ENCODE measurements at places on chromosomes 7 and 10.
A peak's percentile ranks its signal among the peaks of the same experiment; 100 is the strongest.

DNA sequence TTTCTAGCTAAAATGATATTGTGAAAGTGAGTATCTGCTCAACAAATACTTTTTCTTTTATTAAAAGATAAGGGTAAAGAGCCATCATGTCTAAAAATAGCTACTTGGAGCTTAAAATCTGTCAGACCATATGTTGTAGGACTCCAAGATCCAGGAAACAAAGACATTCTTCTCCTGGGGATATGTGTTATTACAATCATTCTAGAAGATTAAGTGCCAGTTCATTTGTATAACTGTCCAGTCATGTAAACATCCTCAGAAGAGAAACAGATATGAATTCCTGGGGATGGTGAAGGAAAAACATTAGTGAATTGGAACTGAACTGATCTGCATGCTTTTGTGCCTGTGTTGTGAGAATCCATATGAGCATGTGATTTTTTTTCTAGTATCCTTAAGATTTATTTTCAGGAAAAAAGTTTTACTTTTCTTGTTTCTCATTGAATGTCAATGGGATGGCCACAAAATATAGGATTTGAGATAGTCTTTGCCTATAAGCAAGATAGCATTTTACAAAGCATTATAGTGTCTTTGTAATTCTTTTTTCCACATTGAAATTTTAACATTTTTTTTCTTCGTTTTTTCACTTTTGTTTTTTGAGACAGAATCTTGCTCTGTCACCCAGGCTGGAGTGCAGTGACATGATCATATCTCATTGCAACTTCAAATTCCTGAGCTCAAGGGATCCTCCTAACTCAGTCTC lies 14.4 kb upstream of the MTERF1 start:
- peak; percentile 23 for DNase-seq

- no peak for DNase-seq
Observed at GRCh38 chr7:137441451-137441850, 97.9 kb upstream of the PTN start.

DNA sequence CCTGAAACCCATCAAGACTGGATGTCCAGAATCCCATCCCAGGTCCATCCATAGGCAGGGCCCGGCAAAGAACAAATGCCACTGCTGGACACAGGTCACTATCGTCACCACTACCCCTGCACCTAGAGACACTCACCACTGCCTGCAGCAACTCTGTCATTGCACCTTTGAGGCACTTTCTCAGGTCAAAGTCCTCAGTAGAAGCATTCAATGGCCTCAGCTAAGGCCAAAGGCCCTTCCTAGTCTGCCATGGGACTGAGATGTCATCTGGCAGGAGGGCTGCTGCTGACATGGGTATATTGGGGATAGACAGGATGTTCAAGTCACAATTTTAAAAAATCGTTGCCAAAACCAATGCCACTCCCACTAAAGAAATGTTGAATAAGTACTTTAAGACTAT lies 58.7 kb downstream of the GPAM start:
- no peak for DNase-seq

DNA sequence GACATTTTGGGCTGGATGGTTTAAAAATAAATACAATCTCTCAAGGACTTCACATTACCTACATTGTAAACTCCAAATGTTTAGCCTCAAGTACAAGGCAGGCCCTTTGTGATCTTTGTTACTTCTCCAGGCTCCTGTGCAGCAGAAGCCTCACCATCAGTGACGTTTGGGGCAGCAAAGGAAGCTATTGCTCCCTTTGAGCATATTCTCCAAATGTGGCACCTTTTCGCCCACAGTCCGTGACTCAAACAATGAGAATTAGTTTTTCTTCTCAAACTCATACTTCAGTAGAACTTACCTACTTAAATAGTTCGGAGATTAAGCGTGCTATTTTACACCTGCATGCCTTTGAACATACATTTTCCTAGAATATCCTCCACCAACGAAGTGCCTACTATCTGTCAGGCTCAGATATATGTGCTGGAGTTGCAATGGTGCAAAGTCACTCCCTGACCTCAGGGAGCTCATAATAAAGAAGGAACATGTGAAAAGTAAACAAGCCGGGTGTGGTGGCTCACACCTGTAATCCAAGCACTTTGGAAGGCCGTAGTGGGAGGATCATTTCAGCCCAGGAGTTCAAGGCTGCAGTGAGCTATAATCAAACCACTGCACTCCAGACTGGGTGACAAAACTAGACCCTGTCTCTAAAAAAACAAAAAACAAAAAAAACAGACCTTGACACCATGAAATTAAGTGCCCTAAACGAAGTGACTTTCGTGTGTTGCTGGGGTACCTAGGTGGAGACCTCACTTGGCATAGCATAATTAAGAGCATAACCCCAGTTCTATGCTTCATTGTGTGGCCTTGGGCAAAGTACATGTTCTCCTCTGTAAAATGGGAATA lies 1.2 kb upstream of the ABCF2 start:
- no peak for DNase-seq

DNA sequence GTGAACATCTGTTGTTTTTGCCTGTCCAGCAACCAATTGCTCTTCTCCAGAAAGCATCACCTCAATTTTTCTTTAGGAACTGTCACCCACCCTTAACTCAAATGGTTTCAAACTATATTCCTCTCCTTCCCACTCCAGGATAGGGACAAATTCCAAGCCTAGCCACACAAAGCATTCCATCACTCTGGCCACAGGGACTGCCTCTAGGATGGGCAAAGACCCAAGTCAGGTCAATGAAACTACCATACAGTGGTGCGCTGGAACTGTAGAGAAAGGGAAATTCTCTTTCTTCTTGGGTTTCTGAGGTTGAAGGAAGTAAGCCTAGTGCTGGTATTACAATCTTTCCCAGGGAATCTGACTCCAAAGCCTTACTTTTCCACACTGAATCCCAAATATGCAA lies 3.6 kb downstream of the MICU1 start:
- DNase-seq, result no peak

DNA sequence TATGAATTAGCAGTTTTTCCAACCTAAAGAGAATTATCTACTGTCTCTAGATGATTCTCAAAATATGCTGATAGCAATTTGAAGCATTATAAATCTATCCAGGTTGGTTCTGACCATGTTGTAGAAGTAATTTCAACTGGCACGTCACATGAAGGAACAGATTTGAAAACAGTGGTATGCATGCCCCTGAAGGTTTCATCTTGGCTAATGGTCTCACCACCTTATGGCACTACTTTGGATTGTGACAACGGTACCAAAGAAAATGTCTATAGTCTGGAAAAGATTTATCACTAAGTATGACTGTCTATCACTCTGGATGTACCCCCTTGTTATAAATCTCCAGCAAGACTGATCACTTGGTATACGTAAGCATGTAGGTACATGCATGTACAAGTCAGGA lies 723.1 kb upstream of the GALNT17 start:
- DNase-seq, result peak; percentile 77

DNA sequence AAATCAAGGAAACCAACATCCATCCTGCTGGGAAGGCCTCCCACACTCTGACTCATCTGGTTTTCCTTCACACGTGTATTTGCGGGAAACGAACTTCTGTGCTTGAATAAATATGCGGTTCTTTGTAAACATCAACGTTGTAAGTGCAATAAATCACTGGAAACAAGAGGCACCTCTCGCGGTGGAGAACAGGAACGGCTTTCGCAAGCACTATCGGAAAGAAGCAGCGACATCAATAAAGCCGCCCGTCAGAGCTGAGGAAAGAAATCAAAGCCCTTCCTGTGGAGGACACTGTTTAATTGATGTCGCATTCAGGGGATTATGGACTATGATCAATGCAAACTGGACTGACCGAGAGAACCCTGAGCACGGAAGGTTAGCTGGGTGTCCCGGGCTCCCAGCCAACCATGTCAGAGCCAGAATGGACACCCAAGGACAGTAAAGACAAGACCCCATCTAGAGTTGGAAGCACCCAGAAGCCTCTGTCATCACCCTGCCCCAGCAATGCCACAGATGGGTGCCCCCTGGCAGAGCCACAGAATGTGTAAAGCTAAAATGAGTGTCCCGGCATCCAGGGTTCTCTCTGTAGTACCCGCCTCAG lies 37.6 kb downstream of the OAT start:
- DNase-seq, result no peak

DNA sequence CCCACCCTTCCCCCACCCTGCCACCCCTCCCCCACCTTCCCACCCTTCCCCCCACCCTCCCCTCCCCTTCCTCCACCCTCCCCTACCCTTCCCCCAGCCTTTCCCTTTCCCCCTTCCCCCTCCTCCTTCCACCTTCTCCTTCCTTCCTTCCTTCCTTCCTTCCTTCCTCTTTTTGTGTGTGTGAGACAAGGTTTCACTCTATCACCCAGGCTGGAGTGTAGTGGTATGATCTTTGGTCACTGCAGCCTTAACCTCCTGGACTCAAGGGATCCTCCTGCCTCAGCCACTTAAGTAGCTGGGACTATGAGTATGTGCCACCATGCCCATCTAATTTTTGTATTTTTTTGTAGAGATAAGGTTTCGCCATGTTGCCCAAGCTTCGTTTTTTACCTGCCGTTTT lies 35.2 kb downstream of the CYP17A1 start:
- no peak for DNase-seq

DNA sequence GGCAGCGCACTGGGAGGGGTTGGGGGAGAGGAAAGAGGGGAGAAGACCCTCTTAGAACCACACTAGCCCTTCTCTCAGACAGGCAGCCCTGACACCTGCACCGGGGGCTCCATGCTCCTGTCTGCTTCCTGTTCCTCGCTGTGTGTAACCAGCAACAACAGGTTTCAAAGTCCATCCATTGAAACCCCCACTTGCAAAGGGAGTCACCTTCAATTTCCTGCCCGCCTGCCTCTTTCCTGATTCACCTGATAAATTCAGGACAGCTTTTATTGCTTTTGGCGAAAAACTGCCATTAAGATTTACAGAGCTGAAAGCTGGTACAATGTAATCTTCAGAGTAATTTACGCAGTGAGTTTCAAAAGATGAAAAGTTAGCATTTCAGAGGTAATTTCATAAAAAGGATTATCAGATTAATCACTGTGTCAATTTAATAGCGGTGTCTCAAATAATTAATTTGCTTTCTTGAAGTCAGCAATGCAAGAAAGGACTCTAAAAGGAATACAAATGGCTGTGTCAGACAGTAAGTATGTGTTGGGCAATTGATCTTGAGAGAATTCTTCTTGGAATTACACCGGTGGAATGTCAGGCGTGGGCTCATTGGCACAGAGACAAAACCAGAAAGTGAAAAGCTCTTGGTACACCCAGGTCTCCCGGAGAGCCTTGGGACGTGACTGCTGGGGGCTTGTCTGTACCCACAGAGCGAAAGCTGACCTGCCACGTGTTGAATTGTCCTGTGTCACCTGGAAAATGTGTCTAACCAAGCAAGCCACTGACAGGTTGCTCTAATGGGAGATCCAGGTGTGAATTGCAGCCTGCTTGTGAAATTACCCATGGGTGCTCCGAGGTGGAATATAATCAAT lies 60.7 kb downstream of the TMEM209 start:
- DNase-seq, result no peak

DNA sequence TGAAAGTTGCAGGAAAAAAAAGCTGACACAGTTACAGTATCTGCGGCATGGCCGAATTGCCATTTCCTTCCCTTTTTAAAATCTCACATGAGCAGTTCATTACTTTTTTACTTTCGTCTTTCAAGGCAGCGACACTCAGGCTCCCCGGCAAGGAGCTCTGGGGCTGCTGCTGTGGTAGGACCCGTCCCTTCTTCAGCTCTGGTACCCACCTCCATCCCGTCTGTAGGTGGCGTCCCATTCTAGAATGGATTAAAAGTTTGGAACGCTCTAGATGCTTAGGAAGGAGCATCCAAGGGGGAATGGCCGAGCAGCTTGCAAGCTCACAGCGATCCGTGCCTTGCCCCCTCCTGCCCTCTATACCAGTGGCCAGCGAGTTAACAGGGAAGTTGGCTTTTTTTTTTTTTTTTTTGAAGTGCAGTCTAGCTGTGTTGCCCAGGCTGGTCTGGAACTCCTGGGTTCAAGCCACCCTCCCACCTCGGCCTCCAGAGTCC lies 22.8 kb upstream of the TTYH3 start:
- peak; percentile 64 for DNase-seq

GRCh38 chr7:55730197-55730596 lies 132.4 kb downstream of the SEPTIN14 start:
- no peak for DNase-seq

DNA sequence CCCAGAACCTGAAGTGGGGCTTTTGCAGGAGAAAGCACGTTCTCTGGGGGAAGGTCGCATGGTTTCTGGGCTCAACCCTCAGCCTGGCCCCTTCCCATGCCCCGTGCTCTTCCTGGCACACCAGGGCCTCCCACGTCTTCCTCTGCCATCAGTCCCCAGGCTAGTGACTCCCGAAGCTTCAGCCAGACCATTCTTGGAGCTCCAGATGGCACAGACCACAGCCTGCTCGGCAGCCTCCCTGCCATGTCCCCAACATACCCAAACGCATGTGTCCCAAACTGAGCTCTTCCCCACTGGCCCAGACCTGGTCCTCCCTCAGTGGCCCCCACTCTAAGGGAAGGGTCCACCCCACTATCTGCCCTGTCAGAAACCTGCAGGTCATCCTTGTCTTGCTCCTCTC lies 47.0 kb downstream of the CLRN3 start:
- DNase-seq, result no peak

DNA sequence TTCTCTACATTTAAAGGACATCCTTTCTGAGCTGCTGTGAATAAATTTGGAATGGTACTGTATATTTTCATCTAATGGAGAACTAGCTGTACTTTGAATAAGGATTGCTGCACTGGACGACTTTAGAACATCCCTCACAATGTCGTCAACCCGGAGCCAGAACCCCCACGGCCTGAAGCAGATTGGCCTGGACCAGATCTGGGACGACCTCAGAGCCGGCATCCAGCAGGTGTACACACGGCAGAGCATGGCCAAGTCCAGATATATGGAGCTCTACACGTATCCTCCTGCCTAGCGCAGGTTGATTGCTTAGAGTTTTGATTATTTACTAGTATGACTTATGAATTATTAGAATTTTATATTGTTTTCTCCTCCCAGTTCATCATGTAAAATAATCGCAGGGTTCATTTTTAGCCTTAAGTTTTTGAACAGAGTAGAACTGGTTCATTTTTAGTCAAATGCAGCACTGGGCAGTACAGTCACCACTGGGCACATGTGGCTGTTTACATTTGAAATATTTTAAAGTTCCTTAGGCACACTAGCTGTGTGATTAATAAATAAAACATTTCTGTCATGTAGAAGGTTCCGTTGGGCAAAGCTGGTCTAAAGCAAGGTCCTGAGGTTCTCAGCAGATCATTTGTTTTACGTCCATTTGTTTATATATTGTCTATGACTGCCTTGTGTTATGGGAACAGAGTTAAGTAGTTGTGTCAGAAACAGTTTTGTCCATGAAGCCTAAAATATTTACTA lies 31.5 kb downstream of the CUL1 start:
- DNase-seq, result peak; percentile 91

- DNase-seq, result peak; percentile 18
Observed at GRCh38 chr7:124101173-124101768, 68.4 kb upstream of the TMEM229A start.
